Heart right ventricle (tissue), 16 donors: ENCODE measurements at places on chromosomes 2 and 18. TPM values are rescaled to one million over a fixed set of nuclear protein-coding genes. Genes with fewer than 3 reads are reported as not detected.

GRCh38 chr18:59124370-59124704, 15.3 kb upstream of the SEC11C start:
- DNase-seq = no peak

DNA sequence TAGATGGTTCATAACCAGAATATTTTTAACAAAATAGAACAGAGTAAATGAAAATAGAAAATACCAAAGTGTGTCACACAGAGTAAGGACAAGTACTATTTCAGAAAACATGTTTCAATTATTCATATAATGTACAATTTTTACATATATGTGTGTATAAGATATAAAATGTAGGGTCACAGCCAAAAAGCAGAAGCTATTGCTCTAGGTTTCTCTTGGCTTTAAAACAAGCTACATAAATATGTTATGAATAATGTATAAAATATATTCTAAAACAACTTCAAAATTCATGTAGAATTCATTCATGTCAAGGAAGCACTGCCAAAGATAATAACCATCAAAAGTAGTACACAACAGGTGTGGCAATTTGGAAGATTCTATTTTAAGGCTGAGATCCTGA, 218.2 kb downstream of the TTC32 start:
- no peak for DNase-seq

- DNase-seq = no peak
Observed at GRCh38 chr18:69691008-69691760, 256.5 kb downstream of the CD226 start.

Gene ASAP2
- polyA plus RNA-seq = 17.3 TPM

Gene CCDC68
- polyA plus RNA-seq = 12.7 TPM

Gene PRR30
- polyA plus RNA-seq = not detected
